ENCODE measurements at places on chromosomes 3 and 15. TPM values are rescaled to one million over a fixed set of nuclear protein-coding genes. Genes with fewer than 3 reads are reported as not detected.

LMOD3 gene
- not detected for total RNA-seq

TM4SF18 gene
- 8.1 TPM for total RNA-seq

FBLN2 gene
- 11.8 TPM for total RNA-seq

HTR3E gene
- total RNA-seq = not detected

FBXO40 gene
- total RNA-seq = 0.15 TPM

CYP11A1 gene
- 1.7 TPM for total RNA-seq

RNU6-1 gene
- not detected for total RNA-seq

WNT7A gene
- total RNA-seq = not detected

EHHADH gene
- total RNA-seq = 2.7 TPM

TRH gene
- not detected for total RNA-seq

IL12A gene
- total RNA-seq = 0.50 TPM

KCNAB1 gene
- total RNA-seq = 5.2 TPM

KNG1 gene
- not detected for total RNA-seq

CSK gene
- 49.3 TPM for total RNA-seq

- DNase-seq = no peak
- no peak overlapping the region for H3K27ac ChIP-seq
- no peak overlapping the region for H3K4me3 ChIP-seq
- H3K4me1 ChIP-seq = peaks cover 3% of the 10 kb centered on the region
- H3K27me3 ChIP-seq = no peaks in the 10 kb centered on the region
- H3K36me3 ChIP-seq = peaks cover 2% of the 10 kb centered on the region
Measured at GRCh38 chr3:16897254-16897926, 12.6 kb downstream of the PLCL2 start.

GRCh38 chr3:62436785-62437184 lies 63.4 kb upstream of the FEZF2 start:
- H3K4me3 ChIP-seq = peak overlapping the region; percentile 9
- no peak for DNase-seq
- no peak overlapping the region for H3K27ac ChIP-seq
- H3K27me3 ChIP-seq = no peaks in the 10 kb centered on the region

DNA sequence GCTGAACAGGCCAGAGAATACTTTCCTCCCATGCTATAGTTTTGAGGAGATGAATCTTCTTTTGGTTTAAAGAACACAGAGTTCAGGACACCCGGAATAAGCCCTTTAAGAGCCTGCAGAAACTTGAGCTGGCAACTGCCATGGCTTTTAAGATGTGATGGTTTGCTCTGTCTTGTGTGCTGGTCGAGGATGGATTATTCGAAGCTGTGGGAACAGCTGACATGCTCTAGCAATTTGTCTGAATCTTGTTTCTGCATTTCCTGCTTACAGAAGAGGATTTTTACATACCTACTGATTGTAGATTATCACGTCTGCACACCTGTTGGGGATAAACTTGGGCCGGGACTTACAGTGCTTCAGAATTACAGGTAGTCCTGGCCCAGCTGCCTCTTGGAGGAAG lies 396.9 kb downstream of the LRTM1 start:
- no peaks in the 10 kb centered on the region for H3K27me3 ChIP-seq
- no peak overlapping the region for H3K27ac ChIP-seq
- no peak for DNase-seq

GRCh38 chr3:33119891-33120290 lies 6.1 kb downstream of the CRTAP start:
- H3K27ac ChIP-seq = no peak overlapping the region
- no peak overlapping the region for H3K4me3 ChIP-seq
- peaks cover 25% of the 10 kb centered on the region for H3K36me3 ChIP-seq
- no peaks in the 10 kb centered on the region for H3K27me3 ChIP-seq
- H3K4me1 ChIP-seq = no peaks in the 10 kb centered on the region

GRCh38 chr15:58306591-58307312 lies 125.0 kb upstream of the LIPC start:
- H3K27ac ChIP-seq = no peak overlapping the region
- 0 out of 2 replicates have a peak, but pooled peaks cover 4% of the 10 kb centered on the region for H3K4me1 ChIP-seq
- H3K36me3 ChIP-seq = no peaks in the 10 kb centered on the region
- H3K27me3 ChIP-seq = no peaks in the 10 kb centered on the region
- no peak overlapping the region for H3K4me3 ChIP-seq

DNA sequence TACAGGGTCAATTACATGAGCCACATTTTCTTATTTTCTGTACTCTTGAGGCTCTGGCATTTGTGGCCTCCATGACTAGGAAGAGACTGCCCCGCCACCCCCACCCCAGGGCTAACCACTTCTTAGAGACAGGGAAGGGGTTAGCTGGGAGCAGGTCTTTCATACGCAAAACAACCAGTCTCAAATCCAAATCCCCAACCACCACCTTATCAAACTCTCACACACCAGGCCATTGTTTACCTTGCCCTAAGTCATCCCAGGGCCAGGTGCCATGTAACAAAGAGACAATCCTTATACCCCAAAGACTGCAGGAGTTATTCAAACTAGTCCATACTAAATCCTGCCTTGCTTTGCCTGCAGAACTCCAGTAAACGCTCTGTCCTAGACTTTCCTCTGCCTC lies 77.8 kb downstream of the B3GNT5 start:
- H3K27ac ChIP-seq = peak overlapping the region; percentile 37
- peak; percentile 51 for DNase-seq
- no peaks in the 10 kb centered on the region for H3K36me3 ChIP-seq
- peaks cover 9% of the 10 kb centered on the region for H3K4me1 ChIP-seq
- peak overlapping the region; percentile 0 for H3K4me3 ChIP-seq

DNA sequence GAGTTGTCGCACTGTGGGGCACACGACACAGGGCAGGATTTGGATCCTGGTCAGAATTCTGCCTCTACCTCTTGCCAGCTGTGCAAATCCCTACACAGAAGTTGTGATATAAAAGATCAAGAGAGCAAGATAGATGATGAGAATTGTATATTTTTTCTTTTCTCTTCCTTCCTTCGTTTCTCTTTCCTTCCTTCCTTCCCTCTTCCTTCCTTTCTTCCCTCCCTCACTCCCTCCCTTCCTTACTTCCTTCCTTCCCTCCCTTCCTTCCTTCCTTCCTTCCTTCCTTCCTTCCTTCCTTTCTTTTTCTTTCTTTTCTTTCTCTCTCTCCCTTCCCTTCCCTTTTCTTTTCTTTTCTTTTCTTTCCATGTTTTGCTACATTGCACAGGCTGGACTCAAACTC lies 12.0 kb upstream of the AHSG start:
- no peak for DNase-seq
- H3K4me1 ChIP-seq = no peaks in the 10 kb centered on the region
- no peaks in the 10 kb centered on the region for H3K27me3 ChIP-seq
- H3K27ac ChIP-seq = no peak overlapping the region
